ENCODE measurements at places on chromosomes 11 and 22.

- no peak for DNase-seq
These were observed 2.9 kb downstream of the PKNOX2 start for GRCh38 chr11:125167292-125167953.

GRCh38 chr11:128491195-128491936 lies 96.0 kb downstream of the ETS1 start:
- no peak for DNase-seq

DNA sequence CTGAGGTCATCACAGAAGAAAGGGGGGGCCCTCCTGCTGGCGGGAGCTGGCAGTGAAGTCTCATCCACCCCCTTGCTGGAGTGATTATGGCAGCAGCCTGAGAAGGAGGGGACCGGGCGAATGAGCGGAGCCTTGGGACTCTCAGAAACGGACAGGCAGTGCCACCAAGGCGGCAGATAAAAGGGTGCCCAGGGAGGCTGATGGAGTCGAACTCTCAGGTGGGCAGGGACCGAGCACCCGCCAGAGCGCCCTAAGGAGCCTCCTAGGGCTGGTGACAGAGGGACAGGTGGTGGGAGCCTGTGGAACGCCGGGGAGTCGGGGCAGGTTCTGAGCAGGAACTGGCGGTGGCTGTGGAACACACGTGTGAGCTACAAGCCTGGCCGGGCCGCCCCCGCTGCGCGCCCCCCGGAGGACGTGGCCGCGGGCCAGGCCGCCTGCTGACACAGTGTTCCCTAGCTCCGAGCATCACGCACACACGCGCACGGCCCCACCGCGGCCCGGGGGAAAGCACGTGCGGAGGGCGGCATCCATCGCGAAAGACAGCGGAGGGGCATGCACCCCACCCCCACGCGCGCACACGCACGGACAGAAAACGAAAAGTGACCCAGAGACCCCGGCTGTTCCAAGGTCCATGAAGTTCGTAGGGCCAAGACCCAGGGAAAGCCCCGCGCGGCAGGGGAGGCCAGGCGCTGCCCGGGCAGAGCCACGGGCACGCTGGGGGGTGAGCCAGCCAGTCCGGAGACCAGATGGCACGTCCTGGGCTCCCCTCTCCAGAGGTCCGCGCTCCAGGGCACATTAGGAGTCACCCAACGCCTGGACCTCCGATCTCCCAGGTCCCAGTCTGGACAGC lies 1.0 kb downstream of the VWCE start:
- DNase-seq = no peak

DNA sequence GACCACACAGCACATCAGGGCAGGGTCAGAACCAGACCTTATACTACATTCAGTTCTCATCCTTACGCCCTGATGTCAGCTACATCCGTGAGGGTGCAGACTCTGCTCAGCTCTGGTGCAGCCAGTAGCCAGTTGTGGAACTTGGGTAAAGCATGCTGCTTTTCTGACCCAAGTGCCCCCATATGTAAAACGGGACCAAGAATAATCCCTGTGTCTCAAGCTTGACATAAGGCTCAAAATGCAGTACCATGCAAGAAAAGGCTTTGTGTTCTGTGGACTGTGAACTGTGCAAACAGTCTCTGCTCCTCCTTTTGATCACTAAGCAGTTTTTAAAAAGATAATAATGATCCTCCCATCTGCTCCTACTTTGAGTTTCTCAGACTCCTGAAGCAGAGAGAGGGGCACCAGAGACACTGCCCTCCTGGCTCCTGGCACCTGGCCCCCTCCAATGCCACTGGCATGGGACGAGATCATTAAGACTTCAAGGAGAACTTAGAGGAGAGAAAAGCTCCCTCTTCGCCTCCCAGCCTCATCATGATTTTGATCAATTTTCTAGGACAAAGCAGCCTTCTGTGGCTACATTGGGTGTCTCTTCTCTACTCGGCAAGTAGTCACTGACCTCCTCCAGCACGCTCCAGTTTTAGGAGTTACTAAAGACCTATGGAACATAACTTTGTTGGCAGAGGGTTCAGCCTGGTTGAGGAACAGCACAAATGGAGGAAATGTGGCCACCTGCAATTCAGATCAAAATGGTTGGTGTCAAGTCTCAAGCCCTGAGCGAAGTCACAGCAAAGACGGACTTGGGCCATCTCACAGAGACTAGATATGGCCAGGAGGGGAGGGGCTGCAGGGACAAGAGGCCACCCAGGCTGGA lies 23.9 kb downstream of the IL10RA start:
- DNase-seq = no peak

DNA sequence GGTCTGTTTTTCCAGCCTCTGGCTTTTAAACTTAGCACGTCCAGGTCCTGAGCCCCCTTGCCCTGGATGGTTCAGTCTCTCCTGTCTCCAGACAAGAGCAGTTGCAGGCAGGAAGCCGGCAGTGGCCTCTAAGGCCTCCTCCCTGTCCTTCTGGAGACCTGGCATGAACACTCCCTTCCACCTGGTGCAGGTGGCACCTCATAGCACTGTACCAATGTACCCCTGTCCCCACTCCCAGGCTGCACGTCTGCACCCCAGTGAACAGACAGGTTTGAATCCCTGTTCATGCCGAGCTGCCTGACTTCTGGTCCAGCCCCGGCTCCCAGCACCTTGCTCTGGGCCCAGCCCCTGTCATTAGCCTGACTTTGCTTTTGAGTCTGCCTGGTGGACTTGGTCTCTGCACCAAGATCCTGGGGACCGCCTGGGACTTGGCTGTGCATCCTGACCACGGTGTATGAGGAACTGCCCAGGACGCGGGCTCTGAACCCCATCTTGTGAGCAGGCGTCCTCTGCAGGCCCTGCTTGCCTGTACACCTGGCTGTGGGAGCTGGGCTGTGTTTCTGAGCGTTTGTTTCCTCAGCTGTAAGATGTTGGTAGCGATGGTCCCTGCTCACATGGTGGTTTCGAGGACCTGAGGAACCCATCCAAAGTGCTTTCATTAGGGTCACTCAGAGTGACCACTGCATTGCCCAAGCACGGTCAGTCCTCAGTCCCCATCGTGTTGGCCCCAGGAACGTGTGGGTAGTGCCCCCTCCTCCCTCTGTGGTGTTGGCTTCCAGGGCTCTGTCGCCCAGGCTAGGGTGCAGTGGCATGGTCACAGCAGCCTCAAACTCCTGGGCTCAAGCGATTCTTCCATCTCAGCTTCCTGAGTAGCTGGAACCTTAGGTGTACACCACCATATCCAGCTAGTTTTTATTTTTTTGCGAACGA lies 75.0 kb upstream of the SHANK2 start:
- DNase-seq = no peak

Measured in SIG-M5 (cell line).